Left renal cortex interstitium (tissue), 4 donors: ENCODE measurements at places on chromosomes 1 and 21. TPM values are rescaled to one million over a fixed set of nuclear protein-coding genes. Genes with fewer than 3 reads are reported as not detected.

DNA sequence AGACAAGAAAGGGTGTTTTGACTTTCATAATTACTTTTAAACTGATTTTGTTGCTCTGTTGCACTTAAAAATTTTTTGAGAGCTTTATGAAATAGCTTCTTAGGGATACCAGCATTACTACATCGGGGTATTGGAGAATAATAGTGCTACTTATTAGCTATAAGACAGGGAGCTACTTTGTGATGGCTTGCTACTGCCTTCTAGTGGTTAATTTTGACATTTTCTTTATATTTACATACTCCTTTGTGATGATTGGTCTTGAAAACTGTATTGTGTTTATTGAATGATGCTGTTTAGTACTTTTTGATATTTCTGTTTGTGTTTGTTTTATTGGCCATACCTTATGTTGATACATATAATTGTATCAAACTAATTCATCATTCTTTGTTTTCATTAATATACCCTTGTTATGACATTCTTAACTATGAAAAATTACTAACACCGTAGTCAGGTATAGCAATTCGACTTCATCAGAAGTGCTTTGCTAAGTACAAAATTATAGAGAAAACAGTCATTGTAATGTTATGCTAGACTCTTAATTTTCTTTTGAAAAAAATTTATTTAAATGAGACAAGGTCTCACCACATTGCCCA is 85.5 kb downstream of the CLIC4 start:
- DNase-seq = no peak

Gene IL10
- 0.14 TPM for polyA plus RNA-seq

Gene CAPZA1
- polyA plus RNA-seq = 134 TPM

Gene KCNE2
- 1.5 TPM for polyA plus RNA-seq

GRCh38 chr21:46126309-46127238 is 28.7 kb downstream of the COL6A2 start:
- no peak for DNase-seq

Gene ZNF683
- polyA plus RNA-seq = not detected

DNA sequence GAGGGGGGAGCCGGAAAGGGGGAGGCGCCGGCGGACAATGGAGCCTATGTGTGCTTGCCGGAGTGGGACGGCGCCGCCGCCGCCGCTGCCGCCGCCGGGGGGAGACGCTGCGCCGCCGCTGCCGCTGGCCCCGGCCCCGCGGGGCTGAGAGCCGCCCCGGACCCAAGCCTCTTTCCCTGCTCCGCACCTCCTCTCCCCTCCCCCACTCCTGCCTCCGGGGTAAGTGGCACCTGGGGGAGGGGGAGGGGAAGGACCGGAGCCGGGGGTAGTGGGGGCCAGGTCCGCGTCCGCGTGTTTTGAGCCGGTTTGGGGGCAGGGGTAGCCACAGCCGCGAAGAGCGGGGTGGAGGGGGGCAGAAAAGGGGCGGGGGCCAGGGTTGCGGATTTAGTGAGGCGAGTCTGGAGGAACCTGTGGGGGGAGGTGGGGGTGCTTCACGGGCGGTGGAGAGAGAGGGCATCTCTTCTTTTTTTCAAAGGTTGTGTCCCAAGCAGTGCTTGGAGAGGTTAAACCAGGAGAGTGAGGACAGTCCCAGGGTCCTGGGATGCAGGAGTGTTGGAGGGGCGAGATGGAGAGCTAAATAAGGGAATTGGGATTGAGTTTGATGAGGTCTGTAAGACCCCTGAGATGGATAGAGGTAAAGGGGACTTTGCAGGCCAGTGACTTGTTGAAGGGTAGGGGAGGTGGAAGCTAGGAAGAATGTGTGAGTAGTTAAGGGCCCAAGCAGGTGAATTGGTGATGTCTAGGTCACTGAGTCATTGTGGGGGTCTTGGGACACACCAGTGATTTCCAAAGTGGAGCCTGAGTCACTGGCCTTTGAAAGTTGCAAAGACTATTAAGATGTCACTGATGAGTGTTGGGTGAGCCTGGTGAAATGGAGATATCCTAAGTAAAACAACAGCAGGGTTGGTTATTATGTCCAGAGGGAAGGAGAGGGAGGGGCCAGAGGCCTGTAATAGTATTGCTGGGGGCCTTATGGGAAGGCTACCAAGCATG is 59.1 kb downstream of the BCL9 start:
- DNase-seq = no peak

Gene NRAS
- 54.6 TPM for polyA plus RNA-seq

DNA sequence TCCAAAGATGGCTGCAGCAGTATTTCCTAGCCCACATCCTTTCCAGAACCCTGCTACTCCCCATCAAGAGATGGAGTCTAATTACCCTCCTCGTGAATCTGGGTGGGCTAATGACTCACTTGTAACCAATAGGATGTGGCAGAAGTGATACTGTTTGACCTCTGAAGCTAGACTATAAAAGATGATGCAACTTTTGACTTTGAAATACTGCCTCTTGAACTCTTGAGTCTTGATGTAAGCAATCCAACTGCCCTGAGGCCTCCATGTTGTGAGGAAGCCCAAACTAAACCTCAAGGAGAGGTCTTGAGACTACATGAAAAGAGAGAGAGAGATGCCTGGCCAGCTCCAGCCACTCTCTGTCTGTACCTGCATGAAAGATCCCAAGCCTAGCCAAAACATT is 29.5 kb downstream of the LMO4 start:
- DNase-seq = no peak

Gene LCE3A
- polyA plus RNA-seq = not detected

Gene TMEM240
- 6.9 TPM for polyA plus RNA-seq
